NCI-H187 (cell line): ENCODE measurements at places on chromosomes 4 and X.

DNA sequence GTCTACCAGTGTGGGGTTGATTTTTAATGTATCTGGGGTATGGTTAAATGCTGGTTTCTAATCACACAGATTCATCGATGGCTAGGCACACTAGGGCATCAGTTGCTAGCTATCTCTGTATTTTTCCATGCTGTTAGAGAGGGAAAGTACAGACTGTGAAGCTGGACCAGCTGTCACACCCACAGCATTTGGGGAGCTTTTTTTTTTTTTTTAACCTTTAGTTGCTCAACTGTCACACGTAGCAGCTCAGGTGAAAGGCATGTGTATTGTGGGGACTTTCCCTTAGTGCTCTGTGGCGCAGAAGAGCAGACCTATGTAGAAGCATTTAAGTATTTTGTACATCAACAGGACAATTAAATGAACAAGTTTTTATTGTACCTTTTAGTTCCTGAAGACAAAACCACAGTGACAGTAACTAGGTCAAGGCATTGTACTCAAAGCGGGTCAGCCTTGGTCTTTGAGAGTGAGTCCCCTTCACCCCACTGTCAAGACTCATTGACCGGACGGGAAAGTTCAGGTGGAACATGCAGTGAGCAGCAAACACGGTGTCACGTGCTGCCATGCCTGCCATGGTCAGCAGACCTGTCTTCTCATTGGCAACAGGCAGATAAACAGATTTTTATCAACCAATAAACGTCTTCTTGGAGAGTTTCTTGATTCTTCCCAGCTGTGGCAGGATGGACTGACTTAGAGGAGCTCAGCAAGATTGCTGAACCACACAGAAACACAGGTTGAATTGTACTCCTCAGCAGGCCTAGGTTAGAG, 65.3 kb downstream of the CASP3 start:
- no peak for DNase-seq

GRCh38 chr4:72283357-72283756, 251.6 kb downstream of the NPFFR2 start:
- no peak for DNase-seq

DNA sequence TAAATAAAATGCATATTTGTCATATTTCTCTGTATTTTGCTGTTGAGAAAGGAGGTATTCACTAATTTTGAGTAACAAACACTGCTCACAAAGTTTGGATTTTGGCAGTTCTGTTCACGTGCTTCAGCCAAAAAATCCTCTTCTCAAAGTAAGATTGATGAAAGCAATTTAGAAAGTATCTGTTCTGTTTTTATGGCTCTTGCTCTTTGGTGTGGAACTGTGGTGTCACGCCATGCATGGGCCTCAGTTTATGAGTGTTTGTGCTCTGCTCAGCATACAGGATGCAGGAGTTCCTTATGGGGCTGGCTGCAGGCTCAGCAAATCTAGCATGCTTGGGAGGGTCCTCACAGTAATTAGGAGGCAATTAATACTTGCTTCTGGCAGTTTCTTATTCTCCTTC, 3.3 kb downstream of the HTT start:
- DNase-seq: no peak

- no peak for DNase-seq
Observed at GRCh38 chr4:38189445-38189844, 229.2 kb downstream of the PTTG2 start.

GRCh38 chrX:133638285-133638684, 223.0 kb upstream of the GPC4 start:
- no peak for DNase-seq

DNA sequence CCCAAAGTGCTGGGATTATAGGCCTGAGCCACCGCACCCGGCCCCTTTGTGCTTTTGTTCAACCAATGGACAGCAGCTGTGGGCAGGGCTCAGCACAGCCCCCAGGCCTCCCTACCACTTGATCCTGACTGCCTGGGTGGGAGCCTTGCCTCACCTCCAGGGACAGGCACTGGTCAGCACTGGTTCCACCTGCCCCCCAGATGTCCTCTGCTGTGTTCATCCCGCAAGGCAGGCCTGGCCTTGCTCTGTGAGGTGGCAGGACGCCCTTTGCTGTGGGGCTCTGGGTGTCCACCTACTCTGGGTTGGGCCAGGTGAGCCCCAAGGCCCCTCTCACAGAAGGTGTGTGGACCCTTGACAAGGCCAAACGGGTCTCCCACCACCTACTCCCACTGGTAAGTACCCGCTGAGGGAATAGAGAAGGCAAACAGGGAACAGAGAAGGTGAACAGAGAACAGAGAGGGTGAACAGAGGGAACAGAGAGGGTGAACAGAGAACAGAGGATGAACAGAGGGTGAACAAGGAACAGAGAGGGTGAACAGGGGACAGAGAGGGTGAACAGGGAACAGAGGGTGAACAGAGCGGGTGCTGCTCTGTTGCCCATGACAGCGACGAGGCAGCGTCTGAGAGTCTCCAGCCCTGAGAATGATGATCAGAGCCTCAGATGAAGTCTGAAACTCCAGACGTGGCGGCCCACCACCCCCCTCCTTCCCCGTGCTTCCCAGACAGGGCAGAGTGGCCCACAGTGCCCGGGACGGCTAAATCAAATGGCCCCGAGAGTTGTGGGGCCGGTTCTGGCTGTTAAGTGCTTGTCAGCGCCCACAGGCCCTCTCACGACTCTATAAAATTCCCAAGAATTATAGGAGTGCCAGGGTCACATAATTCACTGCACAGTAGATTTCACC, 55.0 kb upstream of the NKX1-1 start:
- no peak for DNase-seq

DNA sequence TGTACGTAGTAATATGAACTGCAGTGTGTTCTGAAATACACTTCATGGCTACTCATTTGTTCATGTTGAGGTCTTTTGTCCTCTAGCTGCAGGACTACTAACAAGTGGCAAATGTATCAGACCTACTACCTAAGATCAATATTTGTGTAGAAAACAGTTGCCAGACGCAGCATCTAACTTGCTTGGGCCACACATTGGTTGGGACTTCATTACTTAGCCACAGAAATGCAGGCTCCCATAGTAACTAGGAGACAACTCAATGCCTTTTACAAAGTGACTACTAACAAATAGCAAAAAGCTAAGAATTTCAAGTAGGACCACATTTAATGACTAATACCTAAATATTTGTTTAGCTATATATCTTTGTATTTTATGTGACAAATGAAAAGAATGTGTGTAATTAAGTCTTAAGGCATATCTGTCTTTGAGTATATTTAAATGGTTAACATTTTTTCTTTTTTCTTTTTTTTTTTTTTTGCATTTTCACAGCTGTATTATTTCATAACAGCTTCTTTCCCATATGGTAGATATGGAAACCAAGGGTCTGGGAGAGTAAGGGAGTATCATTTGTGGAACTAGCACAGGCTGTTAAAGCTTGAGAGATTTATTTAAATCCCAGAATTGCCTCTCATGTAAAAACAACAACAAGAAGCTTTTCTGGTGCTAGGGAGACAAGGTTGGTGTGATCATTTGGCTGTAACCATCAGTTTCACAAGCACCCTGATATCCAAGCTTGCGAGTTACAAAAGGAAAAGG, 2.7 kb downstream of the CT47C1 start:
- no peak for DNase-seq

DNA sequence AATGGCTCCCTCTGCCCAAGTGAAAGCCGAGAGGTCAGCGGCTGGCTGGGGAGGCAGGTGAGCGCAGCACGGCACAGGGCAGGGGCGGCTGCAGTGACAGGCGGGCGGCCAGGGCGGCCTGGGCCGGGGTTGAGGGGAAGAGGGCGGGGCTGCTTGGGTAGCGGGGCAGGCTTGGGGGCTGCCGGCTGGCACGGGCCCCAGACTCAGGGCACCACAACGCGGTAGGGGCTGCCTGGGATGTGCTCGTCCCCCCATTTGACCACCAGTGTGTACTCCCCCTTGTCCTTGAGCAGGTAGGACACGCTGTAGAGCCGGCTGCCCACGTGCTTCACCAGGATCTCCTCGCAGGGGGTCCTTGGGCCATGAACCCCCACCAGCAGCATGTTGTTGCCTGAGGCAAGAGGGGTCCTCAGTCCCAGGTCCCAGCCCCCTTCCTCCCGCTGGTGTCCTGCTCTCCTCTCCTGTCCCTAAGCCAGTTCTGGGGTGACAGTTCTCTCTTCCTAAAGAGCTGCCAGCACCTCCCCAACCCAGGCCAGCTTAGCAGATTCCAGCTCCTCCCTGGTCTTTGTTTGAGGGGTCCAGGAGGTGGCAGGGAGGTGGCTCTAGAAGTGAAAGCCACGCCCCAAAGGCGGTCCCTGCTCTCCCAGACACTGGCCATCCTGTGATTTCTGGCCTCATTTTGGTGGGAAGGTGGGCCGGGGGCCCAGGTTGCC, 25.6 kb downstream of the FLNA start:
- DNase-seq: no peak

DNA sequence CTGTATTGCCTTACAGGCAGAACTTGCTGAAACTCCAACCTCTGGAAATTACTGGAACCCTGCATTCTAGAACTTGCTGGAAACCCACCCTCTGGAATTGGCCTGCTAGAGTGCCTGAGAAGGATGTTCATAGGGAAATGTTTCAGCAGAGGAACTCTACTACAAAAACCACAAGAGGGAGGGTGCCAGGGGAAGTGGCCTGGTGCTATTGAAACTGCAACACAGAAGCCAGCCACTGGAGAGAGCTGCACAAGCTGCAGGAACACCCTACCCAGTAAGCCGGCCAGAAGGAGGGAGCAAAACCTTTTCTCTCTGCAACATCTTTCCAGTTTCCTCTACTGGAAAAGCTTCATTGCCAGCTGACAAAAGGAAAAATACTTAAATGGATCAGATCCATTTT, 2.5 kb upstream of the BRWD3 start:
- no peak for DNase-seq

GRCh38 chr4:157888281-157888680, 284.5 kb downstream of the GASK1B start:
- no peak for DNase-seq

DNA sequence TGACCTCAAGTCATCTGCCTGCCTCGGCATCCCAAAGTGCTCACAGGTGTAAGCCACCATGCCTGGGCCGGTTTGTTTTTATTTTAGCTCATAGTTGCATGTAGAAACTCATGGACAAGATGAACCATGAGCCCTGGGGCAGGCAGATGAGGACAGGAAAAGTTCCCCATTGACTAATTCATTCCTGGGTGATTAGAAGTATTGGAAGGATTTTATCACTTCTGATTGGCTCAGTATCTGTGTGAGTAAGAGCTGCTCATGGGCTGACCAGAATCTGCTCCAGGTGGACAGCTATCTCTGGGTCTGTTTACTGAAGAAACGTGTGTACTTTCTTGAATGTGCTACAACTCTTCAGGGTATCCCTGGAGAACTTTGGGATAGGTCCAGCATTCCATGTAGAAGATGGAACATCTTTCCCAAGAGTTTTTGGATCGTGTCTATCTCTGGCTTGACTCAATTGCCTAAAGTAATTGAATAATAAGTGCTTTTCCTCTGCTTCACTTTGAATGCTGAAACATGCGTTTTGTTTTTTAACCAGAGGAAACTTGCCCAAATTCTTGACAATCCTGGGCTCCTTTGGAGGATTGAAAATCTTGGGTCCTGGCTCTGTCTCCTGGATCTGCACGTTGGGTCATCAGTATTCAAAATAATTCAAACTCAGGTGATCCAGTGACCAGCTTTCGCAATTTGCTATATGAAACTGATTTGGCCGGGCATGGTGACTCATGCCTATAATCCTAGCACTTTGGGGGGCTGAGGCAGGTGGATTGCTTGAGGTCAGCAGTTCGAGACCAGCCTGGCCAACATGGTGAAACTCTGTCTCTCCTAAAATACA, 88.6 kb upstream of the DHRSX start:
- no peak for DNase-seq

DNA sequence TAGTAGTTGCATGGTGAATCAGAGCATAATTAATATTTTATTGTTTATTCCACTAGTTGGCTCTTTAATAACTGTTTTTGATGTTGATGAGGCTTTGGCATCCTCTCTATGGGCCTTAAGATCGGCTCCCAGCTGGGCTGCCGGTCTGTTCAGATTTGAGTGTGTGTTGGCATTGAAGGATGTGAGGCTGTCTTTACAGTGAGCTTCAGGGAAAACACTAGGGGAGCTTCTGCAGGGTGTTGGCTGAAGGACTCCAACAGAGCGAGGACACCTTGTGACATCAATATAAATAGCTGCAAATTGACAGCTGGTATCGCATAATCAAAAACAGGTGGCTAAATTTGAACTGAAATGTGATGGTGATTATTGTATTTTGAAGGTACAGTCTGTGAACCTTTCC, 322.0 kb downstream of the FSTL5 start:
- DNase-seq: no peak

GRCh38 chr4:166165829-166166420, 292.9 kb downstream of the TLL1 start:
- DNase-seq: no peak

- no peak for DNase-seq
Observed at GRCh38 chr4:143354990-143355389, 18.3 kb downstream of the GAB1 start.

GRCh38 chr4:98516042-98516440, 142.4 kb downstream of the TSPAN5 start:
- no peak for DNase-seq
